ENCODE measurements at places on chromosomes 11 and 22.

GRCh38 chr11:66491315-66491935 is 11.2 kb downstream of the DPP3 start:
- DNase-seq: no peak

DNA sequence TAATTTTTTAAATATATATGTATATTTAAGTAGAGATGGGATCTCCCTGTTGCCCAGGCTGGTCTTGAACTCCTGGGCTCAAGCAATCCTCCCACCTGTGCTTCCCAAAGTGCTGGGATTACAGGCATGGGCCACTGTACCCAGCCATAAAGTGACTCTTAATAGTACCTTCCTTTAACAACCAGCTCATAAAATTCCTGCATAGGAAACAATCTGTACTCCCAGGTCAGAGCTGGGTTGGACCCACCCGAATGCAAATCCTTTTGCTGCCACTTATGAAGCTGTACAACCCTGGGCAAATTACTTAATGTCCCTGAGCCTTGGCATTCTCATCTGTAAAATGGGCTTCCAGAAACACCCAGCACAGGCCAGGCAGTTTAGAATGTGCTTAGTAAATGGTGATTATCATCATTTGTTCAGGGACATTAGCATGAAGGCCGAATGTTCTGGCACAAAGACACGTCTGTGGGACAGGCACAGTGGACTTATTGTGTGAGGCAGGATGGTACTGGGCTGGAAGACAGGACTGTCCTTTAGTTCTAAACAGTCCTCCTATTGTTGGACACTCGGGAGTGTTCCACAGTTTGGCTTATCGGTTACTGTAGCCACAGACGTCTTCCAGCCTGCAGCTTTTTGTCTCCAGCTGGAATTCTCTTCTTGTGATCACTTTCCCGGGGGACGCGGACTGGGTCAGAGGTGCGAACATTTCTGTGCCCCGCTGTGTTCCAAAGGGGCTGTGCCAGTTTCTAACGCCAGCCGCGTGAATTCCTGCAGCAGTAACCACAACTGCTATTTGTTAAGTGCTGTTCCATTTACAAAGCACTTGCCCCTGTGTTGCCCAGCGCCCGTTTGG is 6.0 kb downstream of the PDXP start:
- no peak for DNase-seq

DNA sequence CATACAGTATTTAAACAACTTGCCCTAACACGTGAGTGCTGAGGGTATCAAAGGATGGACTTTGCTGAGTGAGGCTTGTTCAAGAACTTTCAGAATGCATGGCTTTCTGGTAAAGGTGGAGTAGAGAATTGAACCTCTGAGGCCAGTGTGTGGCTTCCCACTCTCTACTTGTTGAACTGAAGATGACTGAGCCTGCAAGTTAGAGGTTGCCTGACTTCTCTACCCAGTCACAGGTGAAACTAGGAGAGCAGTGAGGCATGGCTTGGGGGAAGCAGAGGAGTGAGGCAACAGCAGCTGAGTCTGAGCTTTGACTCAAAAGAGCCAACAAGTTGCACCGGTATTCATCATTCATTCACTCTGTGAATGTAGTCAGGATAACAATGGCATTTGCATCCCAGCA is 256.4 kb upstream of the SESN3 start:
- no peak for DNase-seq

GRCh38 chr11:40118780-40119179 is 1340.7 kb downstream of the LRRC4C start:
- DNase-seq: no peak

GRCh38 chr11:33731723-33732531 is 4.3 kb downstream of the CD59 start:
- no peak for DNase-seq
